AG20443 (cell line): ENCODE measurements at places on chromosomes 7 and 10.

DNA sequence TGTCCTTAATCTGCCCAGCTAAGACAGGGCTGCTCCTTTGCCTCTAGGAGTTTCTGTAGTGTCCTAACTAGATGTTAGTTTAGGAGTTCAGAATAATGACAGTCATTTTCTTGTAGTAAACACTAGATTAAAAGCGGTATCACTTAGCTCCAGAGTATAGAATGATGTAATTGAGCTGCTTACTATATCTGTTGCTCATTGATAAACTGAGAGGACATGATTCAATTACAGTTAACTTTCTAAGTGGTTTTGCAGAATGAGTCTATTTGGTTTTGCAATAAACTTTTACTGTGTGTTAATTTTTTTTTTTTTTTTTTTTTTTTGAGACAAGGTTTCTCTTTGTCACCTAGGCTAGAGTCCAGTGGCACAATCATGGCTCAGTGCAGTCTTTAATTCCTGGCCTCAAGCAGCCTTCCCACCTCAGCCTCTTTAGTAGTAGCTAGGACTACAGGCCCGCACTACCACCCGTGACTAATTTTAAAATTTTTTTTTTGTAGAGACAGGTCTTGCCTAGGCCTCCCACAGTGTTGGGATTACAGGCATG lies 1.8 kb downstream of the STMP1 start:
- DNase-seq: no peak

DNA sequence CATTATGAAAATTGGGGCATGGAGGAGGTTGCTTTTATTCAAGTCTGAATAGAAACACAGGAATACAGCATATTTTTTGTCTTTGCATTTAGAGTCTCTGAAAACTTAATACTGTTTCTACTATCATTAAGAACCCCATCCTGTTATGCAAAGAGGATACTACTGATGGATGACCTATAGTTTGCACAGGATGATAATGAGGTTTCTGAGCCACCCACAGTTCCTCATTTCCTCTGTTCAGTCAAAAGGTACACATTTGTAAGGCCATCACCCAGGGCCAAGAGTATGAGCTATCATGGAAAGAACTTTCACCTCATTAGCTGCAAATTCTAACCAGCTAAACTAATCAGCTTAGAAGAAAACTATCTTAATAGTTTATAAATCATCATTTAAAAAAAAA lies 213.0 kb upstream of the CHRM2 start:
- DNase-seq: no peak

DNA sequence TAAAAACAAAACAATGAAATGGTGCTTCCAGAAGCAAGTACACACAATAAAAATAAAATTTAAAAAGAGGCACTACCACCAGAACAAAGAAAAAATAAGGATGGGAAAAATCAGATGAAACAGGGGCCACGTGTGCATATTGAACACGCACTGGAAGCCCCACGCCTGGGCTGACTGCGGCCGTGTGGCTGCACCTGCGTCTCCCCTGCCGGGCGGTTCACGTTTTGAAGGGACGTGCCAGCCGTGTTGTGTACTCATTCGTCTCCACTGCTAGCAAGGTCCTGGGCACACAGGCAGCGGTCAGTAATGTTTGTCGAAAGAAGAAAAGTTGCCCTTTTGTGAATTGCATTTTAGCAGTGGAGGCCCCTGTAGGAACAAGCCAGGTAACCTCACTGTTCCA lies 255.9 kb upstream of the RNF32 start:
- DNase-seq: no peak

GRCh38 chr10:78868861-78869260 lies 199.9 kb upstream of the ZMIZ1 start:
- no peak for DNase-seq

DNA sequence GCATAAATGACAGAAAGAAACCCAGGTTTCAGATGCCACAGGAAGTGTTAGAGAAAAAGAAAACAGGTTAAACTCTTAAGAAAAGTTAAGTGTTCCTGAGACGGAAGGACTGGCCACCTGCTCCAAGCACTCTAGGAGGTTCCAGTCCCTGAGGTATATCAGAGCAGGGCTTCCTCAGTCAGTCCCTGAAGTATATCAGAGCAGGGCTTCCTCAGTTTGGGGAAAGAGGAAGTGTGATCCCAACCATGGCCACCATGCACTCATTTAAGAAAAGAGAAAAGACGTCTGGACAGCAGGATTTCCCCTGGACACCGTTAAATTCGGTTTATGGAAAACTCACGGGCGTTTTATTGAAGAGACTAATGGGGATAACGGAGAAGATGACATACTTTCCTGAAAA lies 133.4 kb upstream of the PFKP start:
- DNase-seq: no peak

DNA sequence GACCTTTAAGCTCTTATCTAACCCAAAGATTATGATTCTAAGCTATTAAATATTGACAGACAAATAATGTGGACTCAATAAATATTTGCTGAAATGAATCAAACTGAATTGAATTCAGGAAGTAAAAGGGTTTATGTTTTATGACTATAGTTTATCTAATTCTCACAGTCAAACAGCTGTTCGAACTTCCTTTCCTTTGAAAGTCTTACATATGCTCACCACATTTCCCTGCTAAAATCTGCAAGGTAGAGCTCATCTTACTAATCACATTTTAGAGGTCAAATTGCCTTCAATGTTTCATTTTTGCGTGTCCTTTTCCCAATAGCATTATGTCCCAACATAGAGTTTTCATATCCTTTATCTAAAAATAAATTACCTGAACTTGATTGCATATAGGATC lies 154.9 kb upstream of the PPP1R3A start:
- no peak for DNase-seq

DNA sequence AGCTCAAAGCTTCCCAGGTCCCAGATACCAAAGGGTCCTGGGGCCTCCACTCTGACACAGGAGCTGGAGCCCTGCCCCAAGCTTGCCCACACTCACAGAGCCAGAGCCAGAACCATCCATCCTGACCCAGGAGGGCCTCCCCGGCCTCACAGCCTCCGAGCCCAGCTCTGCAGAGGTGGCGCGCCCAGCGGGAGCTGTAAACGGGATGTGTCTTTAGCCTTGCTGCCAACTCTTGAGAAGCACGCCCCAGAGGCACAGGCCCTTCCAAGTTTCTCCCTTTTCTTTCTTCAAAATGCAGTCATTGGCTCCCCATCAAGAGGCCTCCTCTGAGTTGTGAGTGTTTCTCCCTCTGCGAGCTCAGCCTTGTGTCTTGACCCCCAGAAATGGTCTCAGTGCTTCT lies 75.0 kb downstream of the PDGFA start:
- no peak for DNase-seq

DNA sequence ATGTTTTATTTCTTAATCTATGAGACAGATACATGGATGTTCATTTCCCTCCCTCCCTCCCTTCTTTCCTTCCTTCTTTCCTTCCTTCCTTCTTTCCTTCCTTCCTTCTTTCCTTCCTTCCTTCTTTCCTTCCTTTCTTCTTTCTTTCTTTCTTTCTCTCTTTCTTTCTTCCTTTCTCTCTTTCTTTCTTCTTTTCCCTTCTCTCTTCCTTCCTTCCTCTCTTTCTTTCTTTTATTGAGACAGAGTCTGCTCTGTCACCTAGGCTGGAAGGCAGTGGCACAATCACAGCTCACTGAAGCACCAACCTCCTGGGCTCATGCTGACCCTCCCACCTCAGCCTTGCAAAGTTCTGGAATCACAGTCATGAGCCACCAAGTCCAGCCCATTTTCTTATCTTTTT lies 5.5 kb upstream of the PRRT4 start:
- no peak for DNase-seq

- DNase-seq: no peak
Measured at GRCh38 chr7:66930341-66930740, 9.3 kb downstream of the TMEM248 start.
